H1 (cell line): ENCODE measurements at places on chromosomes 5 and 9.

DNA sequence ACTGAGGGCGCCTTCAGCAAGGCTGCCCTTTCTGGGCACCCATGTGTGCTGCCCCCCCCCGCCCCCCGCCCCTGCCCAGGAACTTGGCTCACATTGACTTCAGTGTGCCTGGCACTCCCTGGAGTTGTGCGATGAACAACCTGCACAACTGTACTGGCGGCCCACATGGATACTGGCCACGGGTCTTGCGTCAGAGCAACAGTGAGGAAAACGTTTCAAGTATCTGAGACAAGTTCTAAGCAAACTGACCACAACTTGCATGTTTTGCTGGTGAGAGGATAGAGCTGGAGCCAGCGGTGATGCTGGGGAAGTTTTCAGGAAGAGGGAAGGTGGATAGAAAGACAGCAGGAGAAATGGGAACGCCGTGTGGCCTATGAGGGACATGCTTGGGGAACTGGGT is 45.4 kb downstream of the HABP4 start:
- DNase-seq, result no peak

- DNase-seq, result no peak
Measured at GRCh38 chr9:78074385-78075291, 43.0 kb upstream of the GNAQ start.

- no peak for DNase-seq
Measured at GRCh38 chr9:93916358-93916757, 38.8 kb downstream of the BARX1 start.

- peak; percentile 22 for DNase-seq
Measured at GRCh38 chr5:160452036-160452435, 30.4 kb downstream of the PTTG1 start.

DNA sequence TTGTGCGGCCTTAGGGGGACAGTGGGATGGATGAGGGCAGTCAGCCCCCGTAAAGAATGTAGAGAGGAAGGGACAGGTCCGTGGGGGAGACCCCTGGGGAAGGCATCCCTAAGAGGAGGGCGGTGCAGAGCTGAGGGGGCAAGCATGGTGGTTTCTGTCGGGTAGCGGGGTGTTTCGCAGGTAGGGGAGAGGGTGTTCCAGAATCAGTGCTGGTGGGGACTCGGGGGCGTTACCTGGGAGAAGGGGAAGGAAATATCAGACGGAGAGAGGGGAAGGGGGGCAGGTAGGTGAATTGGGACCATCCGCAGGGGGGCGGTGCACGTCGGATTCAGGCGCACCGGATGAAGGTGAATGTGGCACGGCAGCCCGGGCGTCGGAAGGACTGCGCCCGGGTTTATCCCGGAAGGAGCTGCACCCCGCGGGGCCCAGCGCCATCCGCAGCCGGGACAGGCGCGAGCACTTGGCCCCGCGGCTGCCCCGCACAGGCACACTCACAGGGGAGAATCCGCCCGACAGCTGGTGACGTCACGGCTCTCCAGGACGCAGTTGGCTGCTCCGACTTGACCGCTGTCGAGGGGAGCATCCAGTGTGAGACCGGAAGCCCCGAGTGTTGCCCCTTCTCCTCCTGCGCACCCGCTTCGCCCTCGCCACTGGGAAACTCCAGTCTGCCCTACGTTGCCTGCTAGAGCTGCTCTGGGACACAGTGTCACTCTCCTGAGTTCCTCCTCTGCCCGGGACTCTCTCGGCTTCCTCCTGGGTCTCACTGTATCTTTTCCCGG is 1.3 kb downstream of the CD72 start:
- no peak for DNase-seq

- DNase-seq, result no peak
Measured at GRCh38 chr9:34346873-34347799, 17.8 kb downstream of the NUDT2 start.

- DNase-seq, result no peak
Measured at GRCh38 chr5:147455822-147456450, 53.9 kb downstream of the DPYSL3 start.
